ENCODE measurements at places on chromosomes 7 and 10.

- DNase-seq: no peak
Measured at GRCh38 chr7:33917661-33918060, 12.3 kb downstream of the BMPER start.

DNA sequence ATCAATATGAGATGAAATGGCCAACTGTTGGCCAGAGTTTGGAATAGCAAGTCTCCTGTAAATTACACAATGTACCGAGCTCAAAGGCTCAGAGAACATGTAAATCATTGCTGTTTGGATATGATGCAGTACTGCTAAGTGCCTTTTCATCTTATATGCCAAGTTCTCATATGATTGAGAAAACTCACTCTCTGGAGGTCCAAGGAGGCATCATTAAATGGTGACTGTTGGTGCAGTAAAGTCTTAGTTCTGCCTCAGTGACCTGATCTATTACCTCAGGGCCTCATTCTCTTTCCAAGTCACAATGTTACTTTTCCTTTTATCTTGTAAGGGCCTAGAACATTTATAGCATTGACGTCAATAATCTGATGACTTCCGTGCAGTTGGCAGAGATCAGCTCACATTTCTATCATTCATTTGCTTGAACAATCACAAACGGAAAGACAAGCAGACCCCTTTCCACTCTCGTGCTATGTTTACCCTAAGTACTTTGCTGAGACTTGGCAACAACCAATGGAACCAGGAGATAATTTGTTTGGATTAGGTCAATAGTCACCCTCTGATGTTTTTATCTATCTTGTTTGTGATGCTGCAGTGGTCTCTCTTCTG, 32.6 kb upstream of the PDK4 start:
- DNase-seq: peak; percentile 90

- no peak for DNase-seq
Measured at GRCh38 chr7:30491417-30491816, 12.8 kb upstream of the NOD1 start.

- DNase-seq: no peak
Measured at GRCh38 chr7:2417981-2418481, 14.6 kb downstream of the CHST12 start.

- DNase-seq: no peak
Measured at GRCh38 chr7:1129431-1129830, 30.6 kb downstream of the ZFAND2A start.

GRCh38 chr10:37582237-37582636, 275.2 kb downstream of the ZNF248 start:
- DNase-seq: no peak

DNA sequence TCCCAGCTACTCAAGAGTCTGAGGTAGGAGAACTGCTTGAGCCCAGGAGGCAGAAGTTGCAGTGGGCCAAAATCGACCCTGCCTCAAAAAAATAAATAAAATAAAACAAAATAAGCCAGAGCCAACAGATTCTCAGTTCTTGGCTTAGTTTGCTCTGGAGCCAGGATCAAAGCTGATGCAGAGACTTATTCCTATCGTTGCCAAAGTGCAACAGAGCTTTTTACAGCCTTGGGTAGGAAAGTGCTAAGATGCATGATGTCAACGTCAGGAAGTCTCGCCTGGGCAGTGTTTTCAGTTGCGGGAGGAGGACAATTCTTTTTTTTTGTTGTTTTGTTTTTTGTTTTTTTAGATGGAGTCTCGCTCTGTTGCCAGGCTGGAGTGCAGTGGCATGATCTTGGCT, 43.8 kb upstream of the CYTH3 start:
- DNase-seq: no peak

DNA sequence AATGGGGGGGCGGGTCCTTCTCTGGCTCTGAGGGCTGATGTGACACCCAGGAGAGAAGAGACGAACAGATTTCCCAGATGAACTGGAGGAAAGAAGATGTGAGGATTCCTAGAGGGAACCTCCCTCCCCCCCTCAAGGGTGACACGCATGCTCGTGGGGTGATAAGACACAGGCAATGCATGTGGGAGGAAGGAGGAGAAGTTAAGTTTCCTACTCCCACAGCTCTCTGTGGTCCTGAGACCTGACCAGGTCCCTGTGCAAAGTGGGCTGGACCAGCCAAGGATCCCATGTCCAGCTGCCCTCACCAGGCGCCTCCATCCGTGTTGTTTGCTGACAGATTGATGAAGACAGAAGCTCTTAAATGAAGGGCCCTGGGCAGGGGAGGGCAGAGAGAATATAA, 112.6 kb downstream of the SH3PXD2A start:
- DNase-seq: peak; percentile 75

GRCh38 chr7:13875496-13876074, 113.9 kb downstream of the ETV1 start:
- DNase-seq: peak; percentile 21

DNA sequence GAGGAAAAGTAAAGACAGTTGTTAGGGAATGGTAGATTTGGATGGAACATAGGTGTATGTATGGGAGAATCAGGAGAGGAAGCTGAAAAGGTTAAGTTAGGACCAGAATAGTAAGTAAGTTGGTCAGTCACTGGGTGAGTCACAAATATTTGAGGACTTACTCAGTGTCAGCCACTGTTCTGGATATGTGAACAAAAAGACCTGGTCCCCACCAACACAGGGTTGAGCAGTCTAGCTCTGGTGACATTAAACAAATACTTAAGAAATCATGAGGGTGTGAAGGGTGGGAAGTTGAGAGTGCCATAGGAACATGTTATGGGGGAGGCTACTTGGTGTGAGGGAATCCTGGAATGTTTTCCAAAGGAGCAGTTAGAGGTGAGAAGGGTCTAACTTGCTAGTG, 246.9 kb downstream of the PTEN start:
- DNase-seq: no peak

- DNase-seq: no peak
Measured at GRCh38 chr10:93319896-93320295, 162.2 kb downstream of the MYOF start.

DNA sequence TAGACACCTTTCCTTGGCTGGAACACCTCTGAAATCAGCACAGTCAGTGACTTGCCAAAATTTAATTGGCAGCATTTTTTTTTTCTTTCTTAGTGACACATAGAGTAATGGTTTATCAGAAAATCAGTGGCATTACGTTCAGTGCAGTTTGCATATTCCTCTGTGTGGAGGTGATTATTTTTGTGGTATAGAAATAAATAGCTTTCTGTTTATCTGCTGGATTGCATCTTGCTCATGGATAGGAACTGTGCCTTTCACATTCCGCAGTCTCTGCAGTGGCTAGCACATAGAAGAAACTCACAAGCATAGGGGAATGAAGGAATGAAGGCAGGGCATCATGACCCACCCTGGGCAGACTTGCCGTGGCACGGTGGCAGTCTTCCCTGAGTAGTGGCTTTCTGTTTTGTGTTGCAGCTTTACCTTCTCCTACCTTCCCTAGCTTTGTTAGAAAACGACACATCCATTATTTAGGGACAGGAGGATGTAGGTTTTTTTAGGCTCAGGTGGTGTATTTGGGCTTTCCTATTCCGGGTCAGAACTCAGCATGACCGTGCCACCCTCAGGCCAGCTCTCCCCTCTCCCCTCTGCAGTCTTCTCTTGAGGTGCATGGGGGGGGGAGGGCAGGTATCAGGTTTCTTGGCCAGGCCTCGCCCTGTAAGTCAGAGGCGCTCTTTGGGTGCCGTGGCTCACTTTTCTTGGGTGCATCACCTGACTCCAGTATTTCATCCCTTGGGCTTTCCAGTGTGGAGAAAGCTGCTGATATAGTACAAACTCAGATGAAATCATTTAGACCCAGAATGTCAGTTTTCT, 112.5 kb upstream of the GJD4 start:
- peak; percentile 34 for DNase-seq

DNA sequence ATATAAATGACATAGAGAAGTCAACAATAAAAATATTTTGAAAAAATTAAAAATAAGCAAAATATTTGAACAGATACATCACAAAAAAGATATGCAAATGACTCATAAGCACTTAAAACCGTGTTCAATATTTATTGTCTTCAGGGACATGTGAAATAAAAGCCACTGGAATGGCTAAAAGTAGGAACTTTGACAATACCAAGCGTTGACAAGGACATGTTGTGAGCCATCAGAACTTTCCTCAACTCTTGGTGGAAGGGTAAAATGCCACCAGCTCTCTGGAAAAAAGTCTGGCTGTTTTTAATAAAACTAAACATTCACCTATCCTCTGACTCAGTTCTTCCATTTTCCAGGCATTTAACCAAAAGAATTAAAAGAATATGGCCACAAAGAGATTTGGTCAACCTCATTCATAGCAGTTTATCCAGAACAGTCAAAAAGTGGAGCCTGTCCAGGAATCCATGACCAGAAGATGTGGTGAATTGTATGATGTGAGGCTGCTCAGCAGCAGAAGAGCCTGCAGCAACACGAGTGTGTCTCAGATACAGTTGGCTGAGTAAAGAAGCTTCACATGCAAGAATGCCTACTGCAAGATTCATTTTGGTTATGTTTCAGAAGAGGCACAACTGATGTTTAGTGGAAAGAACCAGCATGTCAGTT, 7.1 kb upstream of the KLF6 start:
- peak; percentile 75 for DNase-seq

DNA sequence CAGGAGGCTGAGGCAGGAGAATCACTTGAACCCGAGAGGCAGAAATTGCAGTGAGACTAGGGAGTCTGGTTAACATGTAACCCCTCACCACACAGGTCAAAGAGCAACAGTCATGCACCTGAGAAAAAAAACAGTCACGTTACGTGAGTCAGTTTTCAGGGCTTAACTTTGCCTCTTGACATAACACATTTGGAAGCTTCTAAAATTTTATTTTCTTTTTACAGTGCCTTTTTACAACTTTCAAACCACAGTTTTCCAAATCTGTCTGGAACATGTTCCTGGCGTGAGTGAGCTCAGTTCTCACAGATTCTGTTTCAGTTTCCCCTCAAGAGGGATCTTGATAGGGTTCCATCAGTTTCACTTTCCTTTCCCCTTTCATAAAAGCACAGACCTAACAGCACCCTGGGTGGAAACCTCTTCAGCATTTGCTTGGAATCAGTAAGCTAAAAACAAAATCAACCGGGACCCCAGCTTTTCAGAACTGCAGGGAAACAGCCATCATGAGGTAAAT, 4.4 kb downstream of the IFIT3 start:
- peak; percentile 71 for DNase-seq

DNA sequence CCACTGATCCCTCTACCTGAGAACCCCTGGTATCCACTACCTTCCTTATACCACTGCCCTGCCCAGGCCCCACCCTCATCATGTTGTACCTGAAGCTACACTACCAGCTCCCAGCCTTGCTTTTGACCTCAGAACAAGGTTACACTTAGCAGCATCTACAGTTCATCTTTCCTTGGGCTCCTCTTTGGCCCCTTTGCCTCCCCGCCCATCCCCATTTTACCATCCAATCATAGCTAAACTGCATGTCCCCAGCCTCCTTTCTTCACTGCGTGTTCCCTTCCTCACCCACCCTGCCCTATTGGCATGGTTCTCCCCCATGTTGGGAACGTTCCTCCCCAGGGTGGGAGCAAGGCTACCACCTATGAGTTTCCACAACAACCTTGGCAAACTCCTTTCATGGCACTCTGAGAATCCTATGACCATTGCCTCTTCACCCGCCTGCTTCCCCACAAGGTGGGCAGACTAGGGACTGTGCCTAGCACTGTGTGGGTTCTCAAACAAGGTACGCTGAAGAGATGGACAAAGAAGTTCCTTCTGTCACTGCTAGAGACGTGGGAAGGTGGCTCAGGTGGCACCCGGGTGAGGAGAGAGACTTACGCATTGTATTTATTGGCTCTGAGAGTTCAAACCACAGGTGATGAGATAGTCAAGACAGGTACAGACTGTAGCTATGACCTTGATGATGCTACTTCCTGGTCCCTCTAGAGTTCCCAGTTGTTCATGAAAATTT, 66.9 kb upstream of the ADAM12 start:
- DNase-seq: no peak
